Colonic mucosa (tissue), 4 donors: ENCODE measurements at places on chromosomes 1 and 21. TPM values are rescaled to one million over a fixed set of nuclear protein-coding genes. Genes with fewer than 3 reads are reported as not detected.

DNA sequence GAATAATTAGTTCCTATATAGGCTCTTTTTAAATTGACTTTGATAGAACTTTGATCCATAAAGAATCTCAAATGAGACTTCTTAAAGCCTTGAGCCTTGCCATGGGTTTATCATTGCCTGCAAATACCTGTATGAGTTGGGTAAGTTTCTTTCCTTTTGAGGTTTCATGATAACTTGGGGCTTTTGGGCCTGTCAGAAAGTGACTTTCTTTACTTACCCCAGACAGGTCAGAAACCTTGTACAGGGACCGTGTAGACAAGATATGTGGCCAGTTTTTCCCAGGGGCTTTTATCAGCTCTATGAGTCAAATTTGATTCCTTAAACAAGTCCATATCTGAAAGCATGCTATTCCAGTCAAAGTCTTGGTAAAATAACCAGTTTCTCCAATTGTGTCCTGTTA lies 17.3 kb downstream of the KCTD3 start:
- H3K4me3 ChIP-seq, result no peak overlapping the region
- no peak for DNase-seq
- H3K27me3 ChIP-seq, result no peaks in the 10 kb centered on the region
- H3K36me3 ChIP-seq, result no peaks in the 10 kb centered on the region

GRCh38 chr1:32538887-32539583 lies at the start of gene ZBTB8A:
Gene ZBTB8A, plus strand, starts transcription at chr1:32539427. Its CDS starts 53,505 bp downstream, at chr1:32592932.
- no peaks in the 10 kb centered on the region for H3K36me3 ChIP-seq
- H3K4me3 ChIP-seq, result peak within 1 kb of the TSS; percentile 51
- H3K4me1 ChIP-seq, result peaks cover 5% of the 10 kb centered on the region
- no peaks in the 10 kb centered on the region for H3K27me3 ChIP-seq

DNA sequence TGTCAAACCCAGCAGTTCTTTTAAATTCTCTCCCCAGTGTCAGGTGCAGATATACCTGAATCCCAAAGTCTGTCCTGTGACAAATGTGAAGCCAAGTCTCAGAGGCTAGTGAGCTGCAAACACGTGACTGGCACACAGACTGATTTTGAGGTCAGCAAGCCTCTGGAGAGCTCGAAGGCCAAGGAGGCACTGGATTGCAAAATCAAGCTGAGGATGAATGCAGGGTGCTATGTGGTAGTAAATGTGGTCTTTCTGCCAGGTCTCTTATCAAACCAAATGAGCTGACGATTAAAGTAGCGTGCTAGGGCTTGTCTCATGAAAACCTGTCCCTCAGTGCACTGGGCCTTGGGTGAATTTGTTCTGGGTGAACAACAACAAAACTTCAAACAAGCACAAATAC lies 20.6 kb downstream of the GPR3 start:
- H3K27ac ChIP-seq, result no peak overlapping the region
- H3K4me3 ChIP-seq, result no peak overlapping the region
- H3K4me1 ChIP-seq, result no peaks in the 10 kb centered on the region
- H3K36me3 ChIP-seq, result peaks cover 23% of the 10 kb centered on the region
- H3K27me3 ChIP-seq, result no peaks in the 10 kb centered on the region
- DNase-seq, result no peak

- H3K4me1 ChIP-seq, result peaks cover 4% of the 10 kb centered on the region
- peak within 1 kb of the TSS; percentile 35 for H3K4me3 ChIP-seq
- H3K27ac ChIP-seq, result no peak within 1 kb of the TSS
- peak; percentile 72 for DNase-seq
These were observed at the start of gene KCNH1 for GRCh38 chr1:211133836-211134669. Gene KCNH1, minus strand, starts transcription at chr1:211134148. Its CDS starts 203 bp downstream, at chr1:211133945.

DNA sequence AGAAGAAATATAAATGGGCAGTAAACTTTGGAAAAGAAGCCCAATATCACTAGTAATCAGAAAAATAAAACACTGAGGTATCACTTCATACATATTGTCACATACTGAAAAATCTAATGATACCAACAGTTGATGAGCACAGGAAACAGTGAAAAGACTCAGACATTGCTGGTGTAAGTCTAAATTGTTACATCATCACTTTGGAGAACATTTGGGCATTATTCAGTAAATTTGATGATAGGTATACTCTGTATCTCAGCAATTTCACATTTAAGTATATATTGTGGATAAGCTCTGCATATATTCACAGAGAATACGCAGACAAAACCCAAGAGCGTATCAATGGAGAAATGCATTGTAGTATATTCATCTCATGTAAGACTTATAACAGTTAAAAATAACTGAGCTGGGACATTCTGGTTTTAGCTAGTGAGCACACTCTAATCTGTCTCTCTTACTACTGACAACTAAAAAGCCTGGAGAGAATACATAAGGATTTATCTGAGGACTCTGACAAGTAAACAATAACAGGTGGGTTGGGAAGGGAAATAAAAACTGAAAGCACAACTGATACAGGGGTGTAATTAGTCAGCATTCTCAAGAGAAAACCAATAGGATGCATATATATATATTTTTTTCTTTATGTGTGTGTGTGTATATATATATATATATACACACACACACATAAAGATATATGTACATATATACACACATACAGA lies 212.7 kb upstream of the JUN start:
- H3K4me1 ChIP-seq, result no peaks in the 10 kb centered on the region
- no peak overlapping the region for H3K4me3 ChIP-seq
- no peaks in the 10 kb centered on the region for H3K36me3 ChIP-seq
- no peaks in the 10 kb centered on the region for H3K27me3 ChIP-seq

GRCh38 chr21:30426731-30427130 lies 1.0 kb upstream of the KRTAP13-3 start:
- no peak overlapping the region for H3K27ac ChIP-seq
- H3K4me1 ChIP-seq, result no peaks in the 10 kb centered on the region
- no peak for DNase-seq
- no peak overlapping the region for H3K4me3 ChIP-seq
- no peaks in the 10 kb centered on the region for H3K36me3 ChIP-seq

Gene PLEKHG5
- 19.6 TPM for total RNA-seq

Gene DLGAP3
- total RNA-seq, result 0.27 TPM
